Activated CD4-positive, alpha-beta T cell treated with anti-CD3 and anti-CD28 coated beads, Interleukin-2, amount 10 ng/mL, durations not matched to agents 7 days and 5 days (primary cell): ENCODE measurements at places on chromosomes 13 and 19. TPM values are rescaled to one million over a fixed set of nuclear protein-coding genes. Genes with fewer than 3 reads are reported as not detected.

The DDX39A gene
- 232 TPM for total RNA-seq

GRCh38 chr19:604355-604754 is 14.7 kb downstream of the HCN2 start:
- H3K36me3 ChIP-seq: no peaks in the 10 kb centered on the region
- no peaks in the 10 kb centered on the region for H3K27me3 ChIP-seq
- H3K4me3 ChIP-seq: no peak overlapping the region
- H3K27ac ChIP-seq: no peak overlapping the region
- DNase-seq: peak; percentile 44
- peaks cover under 1% of the 10 kb centered on the region for H3K4me1 ChIP-seq

DNA sequence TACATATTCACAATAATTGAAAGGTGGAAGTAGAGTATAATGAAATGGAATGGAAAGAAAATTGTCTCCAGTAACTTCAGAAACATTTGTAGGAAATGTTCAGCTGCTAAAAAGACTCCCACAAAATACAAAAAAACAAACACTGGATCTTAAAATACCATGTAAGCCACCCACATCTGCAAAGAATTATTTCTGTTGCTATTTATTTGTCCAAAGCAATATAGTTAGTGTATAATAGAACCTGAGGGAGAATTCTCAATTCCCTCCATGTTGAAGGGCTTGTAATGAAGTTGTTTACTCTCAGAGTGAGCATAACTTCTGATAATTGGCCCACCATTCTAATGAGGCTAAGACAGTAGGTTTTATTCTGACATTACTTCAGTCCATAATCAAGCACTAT is 37.4 kb upstream of the KLF12 start:
- peaks cover 3% of the 10 kb centered on the region for H3K27me3 ChIP-seq
- no peak for DNase-seq
- H3K27ac ChIP-seq: no peak overlapping the region
- H3K4me3 ChIP-seq: no peak overlapping the region
- H3K4me1 ChIP-seq: peaks cover 3% of the 10 kb centered on the region

GRCh38 chr19:13104848-13105711 is 2.4 kb upstream of the LYL1 start:
- peaks cover 6% of the 10 kb centered on the region for H3K27me3 ChIP-seq
- H3K36me3 ChIP-seq: peaks cover 5% of the 10 kb centered on the region
- H3K4me3 ChIP-seq: peak overlapping the region; percentile 82
- peaks cover 31% of the 10 kb centered on the region for H3K4me1 ChIP-seq
- H3K27ac ChIP-seq: peak overlapping the region; percentile 92
- peak; percentile 44 for DNase-seq

DNA sequence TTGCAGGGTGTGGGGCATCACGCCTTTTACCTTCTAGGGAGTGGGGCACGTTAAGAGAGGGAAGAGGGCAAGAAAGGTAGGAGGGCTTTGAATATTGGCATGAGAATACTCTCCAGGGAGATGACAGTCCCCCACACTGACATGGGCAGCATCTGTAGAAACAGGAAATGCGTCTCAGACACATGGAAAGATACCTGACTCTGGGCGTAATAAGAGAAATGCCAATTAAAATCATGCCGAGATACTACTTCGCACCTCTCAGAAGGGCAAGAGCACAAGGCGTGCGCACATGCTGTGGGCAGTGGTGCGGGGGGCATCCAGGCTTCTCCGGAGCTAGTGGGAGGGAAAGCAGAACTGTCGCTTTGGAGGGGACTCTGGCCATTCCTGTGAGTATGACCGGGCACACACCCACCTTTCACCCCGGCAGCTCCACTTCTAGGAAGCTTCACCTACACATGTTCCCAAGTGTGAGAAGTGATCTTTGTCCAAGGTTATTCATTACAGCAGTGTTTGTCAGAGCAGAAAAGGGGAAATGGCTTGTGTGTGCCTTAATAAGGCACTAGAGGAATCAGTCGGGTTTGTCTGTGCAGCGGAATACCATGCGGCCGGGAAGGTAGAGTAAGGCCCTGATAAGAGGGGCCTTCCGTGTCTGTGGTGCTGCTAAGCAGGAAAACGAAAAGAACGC is 99.5 kb downstream of the SIPA1L3 start:
- DNase-seq: no peak
- no peak overlapping the region for H3K27ac ChIP-seq
- peaks cover 5% of the 10 kb centered on the region for H3K4me1 ChIP-seq
- no peaks in the 10 kb centered on the region for H3K36me3 ChIP-seq
- H3K4me3 ChIP-seq: no peak overlapping the region
- no peaks in the 10 kb centered on the region for H3K27me3 ChIP-seq

DNA sequence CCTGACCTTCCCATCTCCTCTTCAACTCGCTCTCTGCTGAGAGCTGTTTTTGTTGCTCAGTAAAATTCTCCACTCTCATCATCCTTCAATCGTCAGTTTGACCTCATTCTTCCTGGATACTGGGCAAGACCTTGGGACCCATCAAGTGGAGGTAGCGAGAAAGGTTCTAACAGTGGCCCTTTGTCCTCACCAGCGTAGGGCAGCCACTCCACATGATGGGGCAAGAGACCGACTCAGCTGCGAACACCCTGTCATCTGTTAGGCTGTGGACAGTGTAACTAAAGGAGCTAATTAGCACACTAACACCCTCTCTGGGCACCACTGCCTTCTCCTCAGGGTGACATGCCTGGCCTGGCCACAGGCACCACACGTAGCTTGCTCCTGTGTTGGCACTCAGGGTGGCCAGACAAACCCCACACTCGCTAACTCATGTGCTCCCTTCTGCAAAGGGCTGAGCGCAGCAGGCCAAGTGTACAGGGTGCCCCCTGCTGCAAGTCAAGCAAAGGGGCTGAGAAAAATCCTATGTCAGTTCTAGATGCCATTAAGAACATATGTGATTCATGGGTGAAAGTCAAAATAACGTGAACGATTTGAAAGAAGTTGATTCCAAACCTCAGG is 1216.0 kb downstream of the SLITRK5 start:
- DNase-seq: no peak
- H3K27me3 ChIP-seq: no peaks in the 10 kb centered on the region
- no peak overlapping the region for H3K4me3 ChIP-seq

- no peak overlapping the region for H3K4me3 ChIP-seq
- peaks cover 30% of the 10 kb centered on the region for H3K4me1 ChIP-seq
- DNase-seq: peak; percentile 46
Measured at GRCh38 chr13:32310134-32310706, 4.9 kb downstream of the ZAR1L start.
